ENCODE measurements at places on chromosomes 13 and 19.

GRCh38 chr13:112495465-112495864 lies 92.5 kb downstream of the TUBGCP3 start:
- H3K4me3 ChIP-seq: no peak overlapping the region
- H3K36me3 ChIP-seq: no peaks in the 10 kb centered on the region
- no peak for DNase-seq
- no peaks in the 10 kb centered on the region for H3K27me3 ChIP-seq
- no peak overlapping the region for H3K27ac ChIP-seq

GRCh38 chr13:51347099-51347498 lies 7.6 kb downstream of the SERPINE3 start:
- no peak overlapping the region for H3K27ac ChIP-seq
- H3K4me3 ChIP-seq: no peak overlapping the region
- H3K4me1 ChIP-seq: peaks cover 25% of the 10 kb centered on the region

DNA sequence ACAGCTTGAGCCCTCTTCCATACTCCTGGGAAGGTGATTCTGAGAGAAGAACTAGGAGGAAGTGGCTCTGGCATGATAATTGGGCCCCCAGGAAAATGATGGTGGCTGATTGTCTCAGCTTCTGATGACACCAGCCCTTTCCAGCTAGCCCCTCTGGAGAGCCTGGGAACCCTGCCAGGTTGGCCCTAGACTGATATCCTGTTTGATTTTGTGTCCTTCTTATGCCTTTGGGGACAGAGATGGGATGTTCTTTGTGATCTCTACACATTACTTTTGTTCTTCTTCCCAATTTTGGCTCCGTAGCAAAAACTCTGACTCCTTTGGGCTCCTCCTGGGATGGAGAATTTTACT lies 39.7 kb downstream of the ERICH6B start:
- H3K4me1 ChIP-seq: no peaks in the 10 kb centered on the region
- H3K27me3 ChIP-seq: no peaks in the 10 kb centered on the region
- no peak overlapping the region for H3K27ac ChIP-seq
- no peaks in the 10 kb centered on the region for H3K36me3 ChIP-seq

- H3K27ac ChIP-seq: peak overlapping the region; percentile 76
- peaks cover 18% of the 10 kb centered on the region for H3K4me1 ChIP-seq
- no peaks in the 10 kb centered on the region for H3K36me3 ChIP-seq
- H3K27me3 ChIP-seq: peaks cover 20% of the 10 kb centered on the region
Measured at GRCh38 chr13:52012512-52012836, 276 bp downstream of the ALG11 start.

DNA sequence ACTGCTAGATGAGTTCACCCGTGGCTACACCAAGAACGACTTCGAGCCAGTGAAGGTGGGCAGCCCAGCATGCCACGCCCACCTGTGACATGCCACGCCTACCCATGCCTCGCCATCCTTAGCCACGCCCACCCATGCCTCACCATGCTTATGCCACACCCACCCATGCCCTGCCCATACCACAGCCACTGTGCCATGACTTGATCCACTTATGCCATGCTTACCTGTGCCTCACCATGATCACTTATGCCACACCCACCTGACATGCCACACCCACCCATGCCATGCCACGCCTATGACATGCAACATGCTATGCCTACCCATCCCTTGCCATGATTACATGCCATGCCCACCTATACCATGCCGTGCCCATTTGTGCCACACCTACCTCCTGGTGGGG lies 12.9 kb upstream of the USE1 start:
- no peak for DNase-seq
- H3K4me3 ChIP-seq: no peak overlapping the region
- no peaks in the 10 kb centered on the region for H3K4me1 ChIP-seq

DNA sequence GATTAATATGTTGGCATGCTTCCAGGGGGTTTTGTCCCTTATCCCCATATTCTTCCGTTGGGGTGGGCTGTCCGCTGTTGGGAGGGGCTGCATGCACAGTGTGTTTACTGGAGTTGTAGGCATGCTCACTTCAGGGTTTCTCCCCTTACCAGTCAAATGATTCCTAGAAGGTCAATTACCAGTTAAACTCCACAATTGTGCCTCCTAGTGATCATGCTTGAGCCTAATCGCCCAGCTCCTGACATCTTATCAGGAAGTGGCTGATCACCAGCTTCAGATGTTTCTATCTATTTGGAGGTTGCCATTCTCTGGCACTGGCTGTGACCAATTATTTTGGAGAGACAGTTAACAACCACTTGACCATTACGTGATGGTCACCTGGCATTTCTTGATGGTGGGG lies 1090.0 kb downstream of the SLITRK5 start:
- H3K36me3 ChIP-seq: no peaks in the 10 kb centered on the region
- H3K27me3 ChIP-seq: no peaks in the 10 kb centered on the region
- H3K4me1 ChIP-seq: peaks cover 8% of the 10 kb centered on the region

Data from neural progenitor cell (in vitro differentiated cells).